GM23338 (cell line): ENCODE measurements at places on chromosomes 2 and 18.
A peak's percentile ranks its signal among the peaks of the same experiment; 100 is the strongest.

DNA sequence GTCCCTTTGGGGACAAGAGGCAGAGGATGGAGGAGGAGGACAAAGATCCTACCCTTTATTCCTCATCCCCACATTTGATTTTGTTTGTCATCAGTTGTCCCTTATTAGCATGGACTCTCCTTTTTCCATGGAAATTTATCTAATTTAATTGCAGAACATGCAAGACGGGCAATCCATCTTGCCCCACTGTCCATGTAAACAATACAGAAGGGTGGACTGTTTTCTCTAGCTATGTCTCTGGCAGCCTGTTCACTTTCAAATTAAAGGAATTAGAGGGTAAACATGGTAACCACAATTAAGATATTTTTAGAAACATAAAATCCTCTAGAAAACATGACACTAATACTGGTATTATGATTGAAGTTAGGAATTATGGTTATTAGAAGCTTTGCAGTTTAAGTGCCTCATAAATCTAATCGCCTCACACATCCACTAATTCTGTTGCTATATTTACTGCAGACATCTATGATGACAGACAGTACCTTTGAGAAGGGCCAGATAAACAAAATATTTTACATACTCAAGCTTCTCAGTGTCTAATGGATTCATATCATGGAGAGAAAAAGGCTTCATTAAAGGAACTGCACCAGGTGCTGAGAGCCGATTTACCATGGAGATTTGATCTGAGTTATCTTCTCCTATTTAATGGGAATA, 215.5 kb downstream of the LNPK start:
- H3K4me1 ChIP-seq, result no peaks in the 10 kb centered on the region
- DNase-seq, result no peak
- H3K4me3 ChIP-seq, result no peak overlapping the region

DNA sequence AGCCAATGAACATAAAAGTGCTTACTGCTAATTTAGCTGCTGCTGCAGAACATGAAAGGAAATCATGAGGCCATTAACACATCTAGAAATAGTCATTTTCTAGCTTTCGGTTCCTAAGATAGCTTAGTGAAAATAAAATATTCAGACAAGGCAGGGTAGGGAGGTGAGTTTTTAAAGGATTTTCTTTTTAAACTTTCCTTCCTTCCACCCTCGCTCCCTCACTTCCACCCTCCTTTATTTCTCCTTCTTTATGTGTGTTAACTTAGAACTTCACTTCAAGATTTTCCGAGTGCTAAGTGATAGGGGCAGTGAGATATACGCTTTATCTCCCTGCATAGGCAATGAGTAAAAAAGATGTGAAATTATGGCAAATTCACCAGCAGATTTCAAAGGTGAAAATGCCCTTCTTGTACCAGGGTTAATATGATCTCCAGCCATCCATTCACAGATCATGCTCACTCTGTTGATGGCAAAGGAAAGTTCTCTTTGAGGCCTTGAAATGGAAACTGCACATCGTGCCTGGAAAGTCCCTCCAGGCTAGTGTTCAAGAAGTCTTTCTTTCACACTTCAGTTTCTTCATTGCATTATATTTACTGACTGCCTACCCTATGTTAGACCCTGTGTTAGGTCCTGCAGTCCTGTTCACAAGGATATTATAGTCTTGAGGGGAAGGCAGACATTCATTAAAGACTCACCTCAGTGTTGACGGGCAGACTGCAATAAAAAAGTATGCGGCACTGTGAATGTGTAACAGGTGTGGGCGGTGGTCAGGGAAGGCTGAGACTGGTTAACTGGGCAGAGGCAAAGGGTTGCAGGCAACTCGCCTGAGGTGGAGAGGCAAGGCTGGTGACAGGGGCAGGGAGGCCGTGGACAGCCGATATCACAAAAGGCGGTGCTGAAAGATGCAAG, 200.8 kb downstream of the PLCL1 start:
- no peaks in the 10 kb centered on the region for H3K36me3 ChIP-seq
- H3K27me3 ChIP-seq, result no peaks in the 10 kb centered on the region
- H3K27ac ChIP-seq, result no peak overlapping the region
- no peak for DNase-seq
- no peak overlapping the region for H3K4me3 ChIP-seq

- H3K4me3 ChIP-seq, result peak within 1 kb of the TSS; percentile 90
- H3K27ac ChIP-seq, result no peak within 1 kb of the TSS
- peaks cover 62% of the 10 kb centered on the region for H3K27me3 ChIP-seq
- H3K4me1 ChIP-seq, result no peaks in the 10 kb centered on the region
Measured at GRCh38 chr18:57803103-57803969, at the start of gene ATP8B1. Gene ATP8B1 (minus strand): TSS chr18:57803315. CDS start chr18:57731807, 71,508 bp downstream.

DNA sequence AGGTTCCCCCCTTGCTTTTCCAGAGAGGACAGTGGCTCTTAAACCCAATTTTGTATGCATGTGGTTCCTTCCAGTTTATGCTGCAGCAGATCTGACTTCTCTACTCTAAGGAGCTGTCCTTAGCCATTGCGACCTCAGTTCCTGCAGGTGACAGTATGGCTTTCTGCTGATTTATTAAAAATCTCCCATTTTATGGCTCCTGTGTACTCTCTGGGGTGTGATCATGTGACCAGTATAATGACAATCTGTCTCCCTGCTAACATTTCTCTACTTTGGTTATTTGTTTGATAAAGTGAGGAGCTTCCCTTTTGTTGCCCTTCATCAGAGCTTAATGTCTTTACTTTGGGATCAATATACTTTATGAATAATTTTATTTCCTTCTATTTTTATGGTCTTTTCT, 148.7 kb upstream of the VRK2 start:
- no peak for DNase-seq
- H3K4me3 ChIP-seq, result no peak overlapping the region
- H3K36me3 ChIP-seq, result no peaks in the 10 kb centered on the region
- H3K27me3 ChIP-seq, result no peaks in the 10 kb centered on the region

- no peak for DNase-seq
- H3K36me3 ChIP-seq, result no peaks in the 10 kb centered on the region
- H3K4me3 ChIP-seq, result no peak overlapping the region
Measured at GRCh38 chr2:139477618-139478017, 697.4 kb upstream of the NXPH2 start.

DNA sequence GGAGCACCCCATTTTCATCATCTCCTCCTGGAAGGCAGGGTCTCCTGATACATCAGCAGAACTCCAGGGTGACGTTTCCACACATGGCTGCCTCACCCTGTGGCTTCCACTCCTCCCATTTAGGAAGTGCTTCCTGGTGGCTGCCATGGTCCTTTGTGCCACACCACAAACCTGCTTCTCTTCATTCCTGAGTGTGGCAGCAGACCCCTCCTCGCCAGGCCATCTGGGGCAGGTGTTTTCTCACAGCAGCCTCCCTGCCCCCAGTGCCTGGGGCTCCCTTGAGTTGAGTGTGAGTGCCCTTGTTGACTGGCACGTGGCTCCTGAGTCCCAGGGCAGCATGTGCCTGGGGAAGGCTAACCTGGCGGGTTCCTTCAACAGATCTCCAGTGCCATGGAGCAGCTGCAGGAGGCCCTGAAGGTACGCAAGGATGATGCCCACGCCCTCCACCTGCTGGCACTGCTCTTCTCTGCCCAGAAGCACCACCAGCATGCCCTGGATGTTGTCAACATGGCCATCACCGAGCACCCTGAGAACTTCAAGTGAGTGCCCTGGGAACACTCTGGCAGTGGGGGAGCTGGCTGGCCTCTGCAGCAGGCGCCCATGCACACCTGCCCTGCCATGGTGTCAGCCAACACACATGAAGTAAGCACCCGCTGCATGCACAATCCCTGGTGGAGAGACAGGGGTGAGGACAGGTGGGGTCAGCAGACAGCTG, 113.4 kb upstream of the MCFD2 start:
- H3K27me3 ChIP-seq, result no peaks in the 10 kb centered on the region
- H3K4me1 ChIP-seq, result peaks cover under 1% of the 10 kb centered on the region; the same call in 1 of the 2 replicates
- H3K36me3 ChIP-seq, result peaks cover 2% of the 10 kb centered on the region; the same call in 1 of the 2 replicates
- H3K4me3 ChIP-seq, result no peak overlapping the region
- DNase-seq, result no peak

DNA sequence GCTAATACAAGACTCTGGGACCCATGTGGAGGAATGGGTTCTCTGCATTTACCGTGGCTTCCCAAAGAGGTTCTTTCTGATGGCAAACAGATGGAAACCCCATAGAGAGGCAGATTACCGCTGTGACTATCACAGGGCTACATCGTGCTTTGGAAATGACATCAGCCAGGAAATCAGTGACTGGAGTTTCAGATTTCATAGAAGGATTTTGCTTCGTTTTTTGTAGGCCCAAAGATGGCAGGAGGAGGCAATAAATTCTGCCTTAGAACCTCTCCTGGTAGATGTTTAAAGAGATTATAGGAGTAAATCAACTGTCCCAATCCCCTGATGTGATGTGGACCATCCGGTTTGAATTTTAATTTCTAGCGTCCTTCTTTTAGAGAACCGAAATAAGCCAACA, 214.1 kb downstream of the AGPS start:
- H3K27me3 ChIP-seq, result no peaks in the 10 kb centered on the region
- peak; percentile 25 for DNase-seq
- no peak overlapping the region for H3K4me3 ChIP-seq
- H3K36me3 ChIP-seq, result no peaks in the 10 kb centered on the region

DNA sequence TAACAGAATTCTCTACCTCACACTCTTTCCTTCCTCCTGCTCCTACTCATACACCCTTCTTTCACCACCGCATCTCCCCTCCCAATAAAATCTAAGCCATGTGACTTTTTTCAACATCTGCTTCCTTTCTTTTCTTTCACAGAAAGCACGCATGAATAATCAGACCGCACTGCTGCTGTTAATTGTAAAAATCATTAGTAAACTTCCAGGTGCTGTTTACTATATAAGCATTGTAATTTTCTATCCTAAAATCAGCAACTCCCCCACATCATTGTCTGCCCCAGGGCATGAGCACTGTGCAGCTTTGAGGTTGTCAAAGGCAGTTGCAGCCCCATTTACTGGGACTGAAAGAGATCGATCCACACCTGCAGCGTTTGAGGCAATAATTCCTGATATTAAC, 782.6 kb upstream of the ID2 start:
- no peak overlapping the region for H3K4me3 ChIP-seq
- H3K4me1 ChIP-seq, result peaks cover 26% of the 10 kb centered on the region
- no peaks in the 10 kb centered on the region for H3K27me3 ChIP-seq
- peak overlapping the region; percentile 90 for H3K27ac ChIP-seq

GRCh38 chr18:35377875-35378573, 887 bp upstream of the ZNF396 start:
- H3K36me3 ChIP-seq, result no peaks in the 10 kb centered on the region
- no peaks in the 10 kb centered on the region for H3K27me3 ChIP-seq
- no peak overlapping the region for H3K27ac ChIP-seq
- DNase-seq, result no peak
- peak overlapping the region; percentile 82; the same call in 1 of the 2 replicates for H3K4me3 ChIP-seq

DNA sequence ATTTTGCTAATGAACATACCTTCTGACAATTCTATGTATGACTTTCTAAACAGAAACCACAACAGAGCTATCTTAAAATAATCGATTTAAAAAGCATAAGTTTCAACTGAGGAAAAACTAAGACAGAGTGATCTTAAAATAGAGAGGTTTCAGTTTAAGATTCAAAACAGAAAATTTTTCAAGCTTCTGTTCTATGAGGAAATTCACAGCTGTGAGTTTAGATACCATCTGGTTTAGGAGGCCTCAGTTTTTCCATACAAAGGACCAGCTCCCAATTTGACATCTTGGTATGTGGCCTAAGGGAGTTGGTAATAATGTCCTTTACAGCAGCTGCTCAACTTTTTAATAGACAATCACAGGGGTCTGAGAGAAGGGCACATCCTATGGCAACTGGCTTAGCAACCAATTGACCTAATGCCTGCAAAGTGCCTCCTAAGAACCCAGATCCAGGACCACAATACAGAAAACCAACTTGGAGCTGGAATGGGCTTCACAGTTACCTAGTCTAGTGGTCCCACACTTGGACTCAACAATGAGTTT, 39.7 kb downstream of the MDH1 start:
- DNase-seq, result no peak
- H3K4me1 ChIP-seq, result no peaks in the 10 kb centered on the region
- H3K27me3 ChIP-seq, result no peaks in the 10 kb centered on the region

DNA sequence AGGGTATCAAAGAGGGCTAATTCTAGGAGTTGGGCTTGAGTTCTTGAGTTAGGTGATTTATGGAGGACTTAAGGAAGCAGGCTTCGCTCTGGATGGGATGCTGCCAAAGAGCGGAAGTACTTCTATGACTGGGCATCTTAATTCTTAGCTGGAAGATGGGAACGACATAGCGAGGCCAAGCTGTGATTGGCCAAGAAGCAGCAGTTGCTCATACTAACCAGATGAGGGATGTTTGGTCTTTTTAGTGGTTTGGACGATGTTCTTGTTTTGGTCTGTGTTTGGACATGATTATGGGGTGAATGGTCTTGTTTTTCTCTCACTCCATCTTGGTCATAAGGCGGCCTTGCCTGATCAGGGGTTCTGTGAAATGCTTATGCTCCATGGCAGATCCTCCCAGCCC, 133.7 kb downstream of the MSH2 start:
- no peak overlapping the region for H3K27ac ChIP-seq
- no peaks in the 10 kb centered on the region for H3K27me3 ChIP-seq
- H3K4me3 ChIP-seq, result no peak overlapping the region

GRCh38 chr2:145124085-145124484, 604.2 kb upstream of the ZEB2 start:
- H3K27me3 ChIP-seq, result no peaks in the 10 kb centered on the region
- DNase-seq, result no peak
- no peak overlapping the region for H3K27ac ChIP-seq
- peaks cover 3% of the 10 kb centered on the region; the same call in 1 of the 2 replicates for H3K4me1 ChIP-seq
- no peak overlapping the region for H3K4me3 ChIP-seq
- no peaks in the 10 kb centered on the region for H3K36me3 ChIP-seq

GRCh38 chr2:116450990-116451389, 1363.5 kb upstream of the DDX18 start:
- H3K4me1 ChIP-seq, result no peaks in the 10 kb centered on the region
- H3K27me3 ChIP-seq, result no peaks in the 10 kb centered on the region
- DNase-seq, result no peak
- H3K27ac ChIP-seq, result no peak overlapping the region
